ENCODE measurements at places on chromosomes 16 and 17. TPM values are rescaled to one million over a fixed set of nuclear protein-coding genes. Genes with fewer than 3 reads are reported as not detected.

The TBX21 gene
- total RNA-seq = not detected

The SCARF1 gene
- total RNA-seq = 0.06 TPM

The OTOP2 gene
- not detected for total RNA-seq

The NT5M gene
- 4.4 TPM for total RNA-seq

The TBC1D3E gene
- not detected for total RNA-seq

The ARRB2 gene
- total RNA-seq = 23.3 TPM

The LRRC37A3 gene
- 3.7 TPM for total RNA-seq

The CA7 gene
- not detected for total RNA-seq

The NOG gene
- total RNA-seq = 20.3 TPM

The WFIKKN1 gene
- 0.04 TPM for total RNA-seq

The C1QL1 gene
- total RNA-seq = 0.10 TPM

The SLX1B gene
- total RNA-seq = 8.5 TPM

The CCDC182 gene
- total RNA-seq = not detected

The CIITA gene
- total RNA-seq = 0.04 TPM

The SPIRE2 gene
- 1.5 TPM for total RNA-seq

The UMOD gene
- not detected for total RNA-seq

The ADORA2B gene
- total RNA-seq = 15.1 TPM

The MT1F gene
- not detected for total RNA-seq

The TEKT5 gene
- total RNA-seq = not detected

The GNAO1 gene
- 2.3 TPM for total RNA-seq

The ABCA6 gene
- not detected for total RNA-seq

The SLC16A11 gene
- total RNA-seq = not detected

The CCDC137 gene
- 52.8 TPM for total RNA-seq

The TCAP gene
- 0.73 TPM for total RNA-seq

The PMP22 gene
- 7.2 TPM for total RNA-seq

The GPR179 gene
- not detected for total RNA-seq

The MRPS34 gene
- 60.7 TPM for total RNA-seq

The CLEC3A gene
- total RNA-seq = not detected

The NPIPA5 gene
- 16.7 TPM for total RNA-seq

The TNFRSF17 gene
- not detected for total RNA-seq

The ABCC3 gene
- total RNA-seq = 0.10 TPM

The FBXW10B gene
- total RNA-seq = 0.12 TPM

The TM4SF5 gene
- not detected for total RNA-seq

The BICDL2 gene
- total RNA-seq = not detected

The ITGAD gene
- not detected for total RNA-seq

The HASPIN gene
- total RNA-seq = 15.9 TPM
